Activated naive CD4-positive, alpha-beta T cell treated with anti-CD3 and anti-CD28 coated beads, Interleukin-2, amount 50 U/mL, for 16 hours (primary cell): ENCODE measurements at places on chromosomes 13 and 19.

DNA sequence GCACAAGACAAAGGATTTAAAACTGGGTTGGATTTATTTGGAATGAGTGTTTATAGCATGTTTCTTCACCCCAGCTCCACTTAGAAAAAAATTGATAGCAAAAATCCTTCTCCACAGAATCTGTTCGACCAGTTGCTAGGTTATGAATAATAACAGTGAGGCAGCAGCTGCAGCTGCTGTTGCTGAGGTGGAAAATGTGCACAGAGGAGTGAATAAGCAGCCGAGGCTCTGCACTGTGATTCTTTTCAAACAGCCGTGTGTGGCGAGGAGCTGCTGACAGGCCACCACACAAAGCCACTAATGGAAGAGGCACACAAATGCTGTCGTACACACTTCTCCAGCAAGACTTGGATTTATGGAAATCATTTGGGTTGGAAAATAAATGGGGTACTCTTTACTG is 6.4 kb upstream of the RASL11A start:
- no peak for DNase-seq

DNA sequence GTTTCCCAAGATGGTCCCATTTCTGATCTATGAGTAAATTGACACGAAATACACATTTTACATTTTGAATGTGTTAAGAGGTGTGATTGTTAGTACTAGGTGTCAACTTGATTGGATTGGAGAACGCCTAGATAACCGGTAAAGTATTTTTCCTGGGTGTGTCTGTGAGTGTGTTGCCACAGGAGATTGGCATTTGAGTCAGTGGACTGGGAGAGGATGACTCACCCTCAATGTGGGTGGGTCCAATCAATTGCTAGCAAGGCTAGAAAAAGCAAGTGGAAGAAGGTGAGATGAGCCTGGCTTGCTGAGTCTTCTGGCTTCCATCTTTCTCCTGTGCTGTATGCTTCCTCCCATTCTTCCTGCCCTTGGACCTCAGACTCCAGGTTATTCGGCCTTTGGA is 960.7 kb upstream of the PCDH9 start:
- no peak for DNase-seq

DNA sequence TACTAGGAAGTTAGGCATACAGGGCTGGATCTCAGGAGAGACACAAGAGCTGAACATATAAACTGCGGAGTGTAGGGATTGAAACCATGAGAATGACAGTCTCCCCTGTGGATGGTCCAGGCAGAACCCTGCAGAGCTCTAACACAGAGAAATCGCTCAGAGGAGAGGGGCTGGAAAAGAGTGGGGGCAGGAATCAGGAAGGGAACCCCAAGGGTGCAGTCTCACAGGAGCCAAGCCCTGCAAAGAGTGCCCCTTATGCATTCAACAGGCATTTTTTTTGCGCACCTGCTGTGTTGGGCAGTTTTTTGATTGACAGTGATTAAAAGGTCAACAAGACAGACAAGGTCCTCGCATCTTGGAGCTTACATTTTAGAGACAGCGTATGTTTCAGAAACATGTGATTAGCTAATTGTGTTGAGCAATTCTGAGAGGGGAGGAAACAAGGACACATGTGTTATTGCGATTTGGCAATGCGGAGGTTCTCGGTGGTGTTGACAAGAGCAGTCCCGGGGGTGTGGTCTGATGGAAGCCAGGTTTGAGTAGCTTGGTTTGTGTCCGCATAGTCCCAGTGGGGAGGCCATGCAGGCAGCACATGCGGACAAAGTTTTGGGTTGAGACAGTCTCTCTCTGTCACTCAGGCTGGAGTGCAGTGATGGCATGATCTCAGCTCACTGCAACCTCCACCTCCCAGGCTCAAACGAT is 182.6 kb upstream of the IRS2 start:
- DNase-seq: no peak

- DNase-seq: no peak
Observed at GRCh38 chr19:50447053-50447452, 14.4 kb downstream of the MYBPC2 start.

GRCh38 chr19:4619668-4620294 is 19.5 kb upstream of the TNFAIP8L1 start:
- DNase-seq: no peak

DNA sequence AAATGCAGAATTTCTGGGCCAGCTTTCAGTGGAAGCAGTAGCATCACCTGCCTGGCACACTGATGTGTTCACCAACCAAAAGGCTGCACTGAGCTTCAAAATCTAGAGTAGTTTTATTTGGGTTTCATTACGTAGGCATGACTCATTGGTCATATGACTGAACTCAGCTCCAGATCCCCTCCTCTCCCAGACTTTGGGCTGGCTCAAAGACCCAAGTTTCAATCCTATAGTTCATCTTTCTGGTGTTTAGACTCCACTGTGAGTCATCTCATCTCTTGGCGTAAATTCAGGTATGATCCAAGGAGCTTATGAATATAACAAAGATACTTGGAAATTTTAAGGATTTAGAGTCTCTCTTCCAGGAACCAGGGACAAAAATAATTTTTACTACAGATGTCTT is 17.7 kb downstream of the ZMYM5 start:
- DNase-seq: no peak

- no peak for DNase-seq
Observed at GRCh38 chr13:110662777-110663443, 43.0 kb downstream of the CARS2 start.

- no peak for DNase-seq
Observed at GRCh38 chr13:27493981-27494380, 43.6 kb upstream of the MTIF3 start.

GRCh38 chr13:114107686-114108081 is 24.7 kb downstream of the RASA3 start:
- no peak for DNase-seq

GRCh38 chr13:69556540-69557196 is 551.0 kb upstream of the ATXN8OS start:
- no peak for DNase-seq

GRCh38 chr19:43906774-43907173 is 28.3 kb downstream of the ZNF45 start:
- DNase-seq: no peak

GRCh38 chr19:51097166-51097738 is 11.0 kb downstream of the CTU1 start:
- DNase-seq: peak; percentile 70

- DNase-seq: no peak
Observed at GRCh38 chr19:45901912-45902650, at the start of gene MYPOP. Gene MYPOP, minus strand, starts transcription at chr19:45902613. Its CDS starts 840 bp downstream, at chr19:45901773.

DNA sequence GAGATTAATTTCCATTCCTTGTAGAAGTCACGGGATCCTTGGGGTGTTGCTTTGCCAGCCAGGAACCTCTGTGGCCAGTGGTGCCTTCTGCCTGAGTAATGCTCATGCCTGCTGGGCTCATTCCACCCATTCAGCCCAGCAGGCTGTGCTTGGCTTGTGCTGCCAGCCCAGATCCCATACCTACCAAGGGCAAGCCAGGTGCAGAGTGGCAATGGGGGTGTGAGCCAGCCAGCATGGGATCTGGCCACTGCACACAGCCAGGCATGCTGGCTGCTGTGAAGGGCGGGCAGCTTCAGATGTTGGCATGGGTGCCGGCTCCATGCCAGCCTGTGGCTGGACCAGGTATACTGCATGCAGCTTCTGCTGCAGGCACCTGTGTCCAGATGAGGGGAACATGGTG is 42.5 kb downstream of the WDFY2 start:
- no peak for DNase-seq

GRCh38 chr19:10384580-10384979 is 4.2 kb upstream of the TYK2 start:
- no peak for DNase-seq

DNA sequence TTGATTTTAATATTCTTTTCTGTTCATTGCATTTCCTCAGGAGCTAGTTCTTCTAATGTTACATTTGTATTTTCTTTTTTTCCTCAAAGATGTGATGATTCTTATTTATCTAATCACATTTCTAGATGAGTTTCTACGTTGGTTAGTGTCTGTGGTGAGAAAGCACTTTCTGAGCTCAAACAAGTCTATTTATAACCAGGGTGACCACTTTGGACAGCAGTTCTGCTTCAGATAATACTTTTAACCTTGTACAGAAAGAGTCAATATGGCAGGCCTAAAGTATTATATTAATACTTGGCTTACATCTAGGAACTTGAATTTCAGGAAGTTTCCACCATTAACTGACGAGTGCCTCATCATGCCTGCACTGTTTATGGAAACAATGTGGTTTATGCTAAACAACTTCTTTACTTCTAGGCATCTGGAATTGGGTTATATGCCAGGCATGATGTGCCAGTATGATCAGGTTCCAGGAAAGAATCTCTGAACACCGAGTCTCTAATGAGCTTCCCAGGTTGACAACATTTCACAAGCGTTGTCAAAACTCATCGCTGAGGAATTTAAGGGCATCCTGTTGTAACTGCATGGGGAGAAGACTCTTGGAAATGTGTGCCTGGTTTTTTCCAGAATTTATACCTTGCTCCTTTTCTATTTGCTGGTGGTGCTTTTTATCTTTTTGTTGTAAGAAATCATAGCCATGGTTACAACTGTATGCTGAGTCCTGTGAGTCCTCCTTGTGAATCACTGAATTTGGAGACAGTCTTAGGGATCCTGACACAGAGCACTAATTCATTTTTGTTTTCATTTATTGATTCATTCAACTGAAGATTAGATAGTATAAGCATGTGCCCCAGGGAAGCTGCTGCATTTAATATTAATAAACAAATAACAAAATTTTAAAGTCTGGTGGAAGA is 344.4 kb upstream of the PCDH9 start:
- no peak for DNase-seq

GRCh38 chr19:28242317-28242927 is 970.5 kb downstream of the UQCRFS1 start:
- DNase-seq: no peak

GRCh38 chr13:40002016-40002415 is 346.6 kb downstream of the COG6 start:
- DNase-seq: no peak

DNA sequence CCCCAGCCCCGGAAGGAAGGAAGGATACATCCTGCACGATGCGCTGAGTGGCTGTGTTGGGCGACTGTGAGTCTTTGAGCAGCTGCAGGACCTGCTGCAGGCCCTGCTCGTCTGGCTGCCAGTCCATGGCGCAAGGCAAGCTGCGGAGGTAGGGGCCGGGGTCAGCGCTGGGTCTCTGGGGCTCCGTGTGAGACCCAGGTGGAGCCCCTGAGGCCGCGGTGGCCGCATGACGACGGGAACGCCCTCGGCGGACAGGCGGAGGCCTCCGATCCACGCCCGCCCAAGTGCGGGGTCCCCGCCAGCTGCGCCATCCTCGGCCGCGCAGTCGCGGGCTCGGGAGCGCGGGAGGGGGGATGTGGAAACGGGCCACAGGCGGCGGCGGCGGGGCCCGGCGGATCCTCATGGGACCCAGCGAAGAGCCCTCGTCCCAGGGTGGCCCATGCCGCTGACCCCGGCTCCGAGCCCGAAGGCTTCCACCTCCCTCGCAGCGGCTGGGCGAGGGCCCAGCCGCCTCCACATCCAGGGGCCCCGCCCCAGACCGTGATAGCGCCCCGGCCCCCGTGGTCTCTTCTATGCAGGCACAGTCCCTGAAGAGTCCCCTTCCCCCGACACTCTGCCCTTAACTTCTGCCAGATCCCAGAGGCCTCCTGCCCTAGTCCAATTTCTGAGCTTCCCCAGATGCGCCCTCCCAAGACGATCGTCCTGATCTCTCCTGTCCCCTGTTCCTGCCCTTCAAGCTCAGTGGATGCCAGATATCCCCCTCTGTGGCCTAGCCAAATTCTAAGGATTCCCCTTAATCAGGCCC is 2.7 kb downstream of the TNPO2 start:
- no peak for DNase-seq

GRCh38 chr19:32227561-32228165 is 117.7 kb upstream of the ZNF507 start:
- no peak for DNase-seq
